Activated naive CD8-positive, alpha-beta T cell treated with anti-CD3 and anti-CD28 coated beads for 36 hours (primary cell): ENCODE measurements at places on chromosomes 1 and 21. TPM values are rescaled to one million over a fixed set of nuclear protein-coding genes. Genes with fewer than 3 reads are reported as not detected.

GRCh38 chr1:160171980-160172379 lies 18.4 kb upstream of the CASQ1 start:
- no peak for DNase-seq
- H3K4me1 ChIP-seq, result peaks cover 22% of the 10 kb centered on the region
- H3K27me3 ChIP-seq, result peaks cover 14% of the 10 kb centered on the region
- H3K4me3 ChIP-seq, result no peak overlapping the region

DNA sequence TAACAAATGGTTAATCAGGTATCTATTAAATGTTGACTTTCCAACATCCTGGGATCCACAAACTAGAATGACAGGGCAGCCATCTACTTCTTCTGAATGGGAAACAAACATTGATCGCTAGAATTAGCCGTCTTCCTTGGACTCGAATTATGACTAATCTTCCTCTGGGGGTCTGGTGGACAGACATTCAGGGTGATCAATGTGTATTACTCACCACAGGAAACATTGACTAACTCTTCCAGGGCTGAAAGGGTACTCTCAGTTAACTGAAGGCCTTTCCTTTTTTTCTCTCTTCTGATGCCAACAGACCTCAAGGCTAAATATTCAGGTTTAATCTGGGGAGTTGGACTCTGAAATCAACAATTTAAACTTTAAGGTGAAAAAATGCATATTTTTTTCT lies 9.5 kb downstream of the NOL9 start:
- peak overlapping the region; percentile 75 for H3K27ac ChIP-seq
- DNase-seq, result no peak
- H3K27me3 ChIP-seq, result no peaks in the 10 kb centered on the region
- H3K4me1 ChIP-seq, result peaks cover 30% of the 10 kb centered on the region

DNA sequence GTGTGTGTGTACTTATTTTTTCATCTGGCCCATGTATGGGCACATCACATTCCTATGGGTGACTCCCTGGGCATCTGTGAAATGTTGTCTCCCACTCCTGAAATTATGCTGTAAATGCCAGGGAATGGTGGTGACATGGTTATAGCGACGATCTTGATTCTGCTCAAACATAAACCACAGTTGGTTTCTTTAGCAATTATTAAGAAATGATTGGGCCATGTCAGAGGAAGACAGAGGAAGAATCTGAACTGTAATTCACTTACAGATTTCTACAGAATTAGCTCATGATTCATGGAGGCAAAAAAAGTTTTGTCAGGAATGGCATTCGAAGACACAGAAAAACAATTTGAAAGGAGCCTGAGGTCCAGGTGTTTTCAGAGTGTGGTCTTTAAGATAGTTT lies 25.8 kb upstream of the KCNE1 start:
- no peak overlapping the region for H3K4me3 ChIP-seq
- DNase-seq, result no peak
- no peaks in the 10 kb centered on the region for H3K27me3 ChIP-seq
- H3K27ac ChIP-seq, result no peak overlapping the region
- H3K36me3 ChIP-seq, result peaks cover 11% of the 10 kb centered on the region

DNA sequence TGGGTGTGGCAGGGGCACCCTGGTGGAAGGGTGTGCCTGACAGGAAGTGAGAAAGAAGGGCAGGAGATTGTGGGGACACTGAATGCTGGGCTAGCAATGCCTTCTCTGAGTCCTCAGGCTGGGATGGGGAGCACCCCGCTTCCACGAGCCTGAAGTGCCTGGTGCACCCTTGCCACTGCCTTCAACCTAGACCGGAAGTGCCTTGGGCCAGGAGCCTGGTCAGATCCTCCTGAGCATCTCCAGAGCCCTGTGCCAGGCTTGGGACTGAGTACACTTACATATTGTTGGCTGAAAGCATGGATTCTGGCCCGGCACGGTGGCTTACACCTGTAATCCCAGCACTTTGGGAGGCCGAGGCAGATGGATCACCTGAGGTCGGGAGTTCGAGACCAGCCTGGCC lies 205.8 kb upstream of the EDN2 start:
- H3K4me3 ChIP-seq, result no peak overlapping the region
- H3K27ac ChIP-seq, result no peak overlapping the region
- H3K36me3 ChIP-seq, result peaks cover 2% of the 10 kb centered on the region
- H3K27me3 ChIP-seq, result no peaks in the 10 kb centered on the region

RAB3B gene
- total RNA-seq, result 0.08 TPM

TNFRSF8 gene
- 2.6 TPM for total RNA-seq

DNA sequence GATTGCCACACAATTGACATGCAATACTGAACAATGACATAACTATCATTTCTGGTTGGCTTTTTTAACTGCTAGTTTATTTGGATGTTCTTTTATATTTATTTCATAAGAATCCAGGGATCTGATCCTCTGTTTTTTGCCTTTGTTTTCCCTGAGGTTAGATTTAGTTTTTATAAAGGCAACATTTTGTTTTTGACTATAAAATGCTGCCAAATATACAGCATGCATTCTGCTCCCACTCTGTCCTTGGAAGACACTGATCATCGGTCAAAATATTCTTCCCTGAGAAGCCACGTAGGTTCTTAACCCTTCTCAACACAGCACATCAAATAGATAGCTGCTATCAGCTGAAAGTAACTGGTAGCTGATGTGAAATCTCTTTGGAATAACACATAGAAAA lies 52.5 kb downstream of the LYPLAL1 start:
- H3K4me1 ChIP-seq, result no peaks in the 10 kb centered on the region
- H3K36me3 ChIP-seq, result peaks cover 5% of the 10 kb centered on the region
- no peaks in the 10 kb centered on the region for H3K27me3 ChIP-seq
- no peak for DNase-seq
- no peak overlapping the region for H3K27ac ChIP-seq

DNA sequence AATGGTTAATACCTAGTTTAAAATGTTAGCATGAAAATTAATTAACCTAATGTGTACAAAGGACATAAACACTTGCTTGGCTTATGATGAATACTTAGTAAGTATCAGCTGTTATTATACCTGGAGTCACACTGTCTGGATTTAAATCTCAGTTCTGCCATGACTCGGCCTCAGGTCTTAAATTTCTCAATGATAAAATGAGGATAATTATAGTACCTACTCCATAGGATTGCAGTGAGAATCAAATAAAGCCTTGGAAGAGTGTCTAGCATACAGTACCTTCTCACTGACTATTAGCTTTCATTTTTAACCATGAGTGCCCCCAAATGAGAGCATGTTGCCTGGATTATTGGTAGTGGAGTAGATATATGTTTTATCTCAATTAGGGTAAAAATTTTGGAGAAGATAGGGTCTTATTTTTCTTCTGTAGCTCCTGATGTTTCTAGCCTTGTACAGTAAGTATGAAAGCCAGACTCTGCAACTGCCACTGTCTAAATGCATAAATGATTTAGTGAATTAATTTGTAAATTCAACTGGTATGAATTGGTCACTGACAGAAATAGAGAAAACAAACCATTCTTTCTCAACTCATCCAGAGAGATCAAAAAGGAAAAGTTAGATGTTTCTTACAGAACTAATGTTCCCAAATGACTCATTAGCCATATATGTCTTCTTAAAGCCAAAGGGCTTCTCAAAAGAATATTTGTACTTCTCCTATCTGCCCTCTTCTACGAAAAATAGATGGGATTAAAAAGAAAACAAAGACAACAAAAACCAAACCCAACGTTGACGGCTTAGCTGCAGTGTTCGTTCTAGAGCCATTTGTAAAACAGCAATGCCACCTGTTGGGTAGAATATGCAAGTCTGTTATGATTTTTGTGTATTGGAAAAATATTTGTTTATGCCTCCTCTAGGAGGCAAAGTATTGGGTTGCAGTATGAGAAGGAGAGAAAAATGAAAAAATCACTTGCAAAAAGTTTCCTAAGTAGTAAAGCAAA lies 53.8 kb upstream of the MROH9 start:
- H3K27me3 ChIP-seq, result peaks cover 6% of the 10 kb centered on the region
- DNase-seq, result no peak
- H3K27ac ChIP-seq, result no peak overlapping the region

DNA sequence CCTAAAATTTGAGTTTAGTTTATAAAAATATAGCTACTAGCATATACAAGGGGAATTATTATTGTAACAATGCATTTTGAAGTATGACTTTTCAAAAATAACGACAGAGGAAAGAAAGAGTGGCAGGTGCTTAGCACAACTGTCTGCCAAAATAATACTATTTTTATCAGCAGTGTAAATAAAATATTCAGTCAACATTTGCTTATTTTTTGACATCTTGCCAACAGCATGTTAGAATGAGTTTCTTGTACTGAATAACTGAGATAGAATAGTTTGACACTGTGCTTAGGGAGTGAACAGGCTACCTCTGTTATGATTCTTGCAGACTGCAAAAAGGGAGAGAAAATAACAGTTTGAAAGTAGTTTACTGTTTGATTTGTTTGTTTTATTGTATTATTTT lies 909.8 kb downstream of the BRINP3 start:
- DNase-seq, result no peak
- H3K27ac ChIP-seq, result no peak overlapping the region
- H3K4me3 ChIP-seq, result no peak overlapping the region
- no peaks in the 10 kb centered on the region for H3K4me1 ChIP-seq
- H3K36me3 ChIP-seq, result no peaks in the 10 kb centered on the region

LCE2B gene
- not detected for total RNA-seq

LEFTY2 gene
- not detected for total RNA-seq

- no peaks in the 10 kb centered on the region for H3K27me3 ChIP-seq
- H3K36me3 ChIP-seq, result peaks cover 3% of the 10 kb centered on the region
- no peaks in the 10 kb centered on the region for H3K4me1 ChIP-seq
Measured at GRCh38 chr21:14947613-14948160, 117.1 kb downstream of the NRIP1 start.

DNA sequence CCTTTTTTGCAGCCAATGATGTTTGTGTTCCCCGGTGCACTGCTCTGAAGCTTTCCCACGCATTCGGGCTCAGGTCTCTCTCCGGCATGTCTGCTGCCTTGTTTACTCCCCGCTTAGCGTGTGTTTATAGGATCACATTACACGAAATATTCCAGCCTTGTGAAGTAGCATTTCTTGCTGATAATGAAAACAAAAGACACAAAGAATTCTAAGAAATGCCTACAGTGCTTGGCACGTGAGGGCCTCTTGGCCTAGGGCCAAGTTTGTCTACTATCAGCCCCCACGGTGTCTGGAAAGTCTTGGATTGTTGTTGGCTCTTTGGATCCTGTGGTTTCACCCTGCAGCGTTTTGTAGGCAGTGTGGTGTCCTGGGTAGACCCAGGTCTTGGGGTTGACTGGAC lies 11.2 kb upstream of the GSTM4 start:
- no peak overlapping the region for H3K27ac ChIP-seq
- peaks cover 7% of the 10 kb centered on the region for H3K4me1 ChIP-seq
- no peak overlapping the region for H3K4me3 ChIP-seq
- no peaks in the 10 kb centered on the region for H3K27me3 ChIP-seq
- H3K36me3 ChIP-seq, result no peaks in the 10 kb centered on the region
- no peak for DNase-seq

DNA sequence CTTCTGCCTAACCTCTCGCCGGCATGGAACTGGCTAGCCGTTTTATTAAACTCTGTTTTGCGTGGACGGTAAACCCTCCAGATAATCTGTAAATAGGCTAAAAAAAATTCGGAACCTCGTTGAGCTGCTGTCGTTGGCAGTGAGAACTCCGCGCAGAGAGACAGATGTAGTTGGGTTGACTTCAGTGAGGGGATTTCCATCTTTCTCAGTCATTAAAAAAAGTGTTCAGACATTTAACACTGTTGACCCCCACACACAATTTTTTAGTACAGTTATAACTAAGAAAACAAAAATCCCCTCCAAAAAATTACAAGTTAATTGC lies 464 bp downstream of the PARK7 start:
- H3K27ac ChIP-seq, result peak overlapping the region; percentile 97
- H3K36me3 ChIP-seq, result peaks cover 51% of the 10 kb centered on the region
- DNase-seq, result no peak
- no peaks in the 10 kb centered on the region for H3K27me3 ChIP-seq
- H3K4me3 ChIP-seq, result peak overlapping the region; percentile 98

DNA sequence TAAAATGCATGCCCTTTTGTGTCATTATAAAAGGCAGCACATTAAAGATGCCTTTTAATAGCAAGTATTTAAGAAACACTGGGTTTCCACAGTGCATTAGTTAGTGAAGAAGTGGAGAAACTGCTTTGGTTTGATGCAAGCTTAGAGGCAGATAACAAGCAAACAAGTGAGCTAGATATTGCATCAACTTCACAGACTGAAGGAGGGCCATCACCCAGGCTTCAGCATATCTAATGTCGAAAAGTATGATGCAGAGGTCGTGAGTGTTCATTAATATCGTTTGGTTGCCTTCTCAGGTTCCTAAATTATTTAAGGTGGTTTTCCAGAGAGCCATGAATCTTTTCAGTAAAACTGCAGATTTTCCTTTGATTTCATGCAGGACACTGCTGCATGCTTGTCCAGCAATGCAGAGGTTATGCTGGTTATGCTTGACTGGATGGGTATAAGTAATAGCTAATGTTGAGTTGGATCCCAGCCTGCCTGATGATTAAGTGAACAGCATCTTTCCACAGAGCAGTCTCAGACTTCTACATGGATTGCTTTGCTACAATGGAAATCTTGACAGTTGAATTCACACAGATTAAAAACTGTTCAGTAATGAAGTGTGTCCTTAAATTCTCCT lies 69.7 kb upstream of the IPO9 start:
- H3K27ac ChIP-seq, result no peak overlapping the region
- peaks cover 9% of the 10 kb centered on the region for H3K27me3 ChIP-seq
- H3K4me1 ChIP-seq, result peaks cover 10% of the 10 kb centered on the region
- DNase-seq, result no peak
- H3K4me3 ChIP-seq, result no peak overlapping the region

DNA sequence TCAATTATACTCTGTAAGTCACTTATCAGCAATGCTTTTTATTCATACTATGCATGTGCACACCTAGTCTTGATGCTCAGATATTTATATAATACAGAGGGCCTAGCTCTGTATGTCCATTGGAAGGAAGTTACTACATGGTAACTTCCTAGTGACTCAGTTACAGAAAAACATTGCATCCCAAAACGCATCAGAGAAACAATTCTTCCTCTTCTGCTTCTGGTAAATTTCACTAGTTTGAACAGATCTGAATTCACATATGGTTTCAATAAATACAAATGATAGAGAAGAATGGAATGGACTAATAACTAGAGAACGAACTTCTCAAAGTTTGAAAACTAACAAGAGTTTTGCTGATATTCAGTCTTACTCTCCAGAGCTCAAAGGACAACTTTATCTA lies 811.3 kb upstream of the ADGRL2 start:
- DNase-seq, result no peak
- no peaks in the 10 kb centered on the region for H3K36me3 ChIP-seq
- H3K4me3 ChIP-seq, result no peak overlapping the region
- H3K4me1 ChIP-seq, result no peaks in the 10 kb centered on the region
- no peaks in the 10 kb centered on the region for H3K27me3 ChIP-seq

- H3K4me1 ChIP-seq, result no peaks in the 10 kb centered on the region
- no peak for DNase-seq
- H3K27ac ChIP-seq, result no peak overlapping the region
Measured at GRCh38 chr1:117231748-117232373, 21.1 kb upstream of the VTCN1 start.
